Stimulated activated CD8-positive, alpha-beta memory T cell treated with anti-CD3 and anti-CD28 coated beads, Interleukin-15, amount 100 ng/mL, for 48 hours (primary cell): ENCODE measurements at places on chromosomes 4 and X.

GRCh38 chr4:20882500-20882899 lies 182.2 kb downstream of the PACRGL start:
- DNase-seq: no peak

DNA sequence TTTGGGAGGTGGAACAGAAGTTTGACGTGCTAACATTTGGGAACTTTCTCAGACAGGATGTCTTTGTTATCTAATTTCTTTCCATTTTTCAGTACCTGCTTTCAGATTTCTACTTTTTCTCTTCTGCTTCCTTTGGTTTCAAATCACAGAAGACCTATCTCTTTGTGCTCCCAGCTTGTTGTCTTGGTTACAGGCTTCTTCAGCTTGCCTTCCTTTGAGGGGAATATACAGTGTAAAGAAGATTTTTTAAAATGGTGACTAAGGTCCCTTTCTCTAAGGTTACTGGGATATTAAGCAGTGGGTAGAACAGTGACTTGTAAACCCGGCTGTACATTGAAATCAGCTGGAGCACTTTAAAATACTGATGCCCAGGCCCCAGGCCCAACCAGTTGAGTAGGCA lies 48.0 kb downstream of the TMEM164 start:
- DNase-seq: no peak

DNA sequence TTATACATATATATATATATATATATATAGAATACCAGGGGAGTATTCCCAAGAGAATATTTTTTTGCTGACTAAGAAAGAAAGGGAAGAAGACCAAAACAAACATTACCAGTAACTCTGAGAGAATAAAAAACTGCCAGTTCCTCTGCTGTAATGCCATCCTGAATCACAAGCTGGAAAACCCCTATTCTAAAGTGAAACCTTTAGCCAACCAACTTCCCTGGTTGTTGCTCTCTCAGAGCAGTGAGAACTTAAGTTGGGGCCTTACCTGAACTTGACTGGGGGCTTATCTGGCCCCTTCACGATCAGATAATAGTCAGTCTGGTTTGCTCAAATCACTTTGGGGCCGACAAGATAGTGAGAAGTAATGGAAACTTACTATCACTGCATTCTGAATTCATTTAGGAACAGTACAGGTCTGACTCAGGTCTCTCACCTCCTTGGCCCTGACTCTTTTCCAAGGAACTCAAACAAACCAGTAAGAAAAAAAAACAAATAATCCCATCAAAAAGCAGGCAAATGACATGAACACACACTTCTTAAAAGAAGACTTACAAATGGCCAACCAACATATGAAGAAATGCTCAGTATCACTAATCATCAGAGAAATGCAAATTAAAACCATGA lies 62.5 kb downstream of the CD40LG start:
- DNase-seq: no peak

- DNase-seq: no peak
These were observed 620.6 kb upstream of the GNPDA2 start for GRCh38 chr4:45346816-45347435.

- DNase-seq: no peak
These were observed 91.1 kb downstream of the SCFD2 start for GRCh38 chr4:53274609-53275268.
